Fibroblast of lung (primary cell): ENCODE measurements at places on chromosomes 7 and 10. TPM values are rescaled to one million over a fixed set of nuclear protein-coding genes. Genes with fewer than 3 reads are reported as not detected.

Gene SPAM1
- total RNA-seq, result not detected in 2 replicates

Gene TMEM254
- total RNA-seq, result 5.4 and 10.4 TPM in 2 replicates

Gene AGAP5
- 1.8 and 3.1 TPM in 2 replicates for total RNA-seq

Gene ZNF487
- 3.3 and 4.0 TPM in 2 replicates for total RNA-seq

Gene CDK1
- total RNA-seq, result 4.4 and 13.9 TPM in 2 replicates

Gene CRYGN
- total RNA-seq, result 0.26 and 0.50 TPM in 2 replicates

Gene SLC26A5
- not detected in 2 replicates for total RNA-seq

Gene EN2
- total RNA-seq, result under 0.01 TPM in 1 of 2 replicates, not detected in the other

Gene MOGAT3
- total RNA-seq, result not detected in 2 replicates

Gene PRTFDC1
- 18.5 and 26.9 TPM in 2 replicates for total RNA-seq

DNA sequence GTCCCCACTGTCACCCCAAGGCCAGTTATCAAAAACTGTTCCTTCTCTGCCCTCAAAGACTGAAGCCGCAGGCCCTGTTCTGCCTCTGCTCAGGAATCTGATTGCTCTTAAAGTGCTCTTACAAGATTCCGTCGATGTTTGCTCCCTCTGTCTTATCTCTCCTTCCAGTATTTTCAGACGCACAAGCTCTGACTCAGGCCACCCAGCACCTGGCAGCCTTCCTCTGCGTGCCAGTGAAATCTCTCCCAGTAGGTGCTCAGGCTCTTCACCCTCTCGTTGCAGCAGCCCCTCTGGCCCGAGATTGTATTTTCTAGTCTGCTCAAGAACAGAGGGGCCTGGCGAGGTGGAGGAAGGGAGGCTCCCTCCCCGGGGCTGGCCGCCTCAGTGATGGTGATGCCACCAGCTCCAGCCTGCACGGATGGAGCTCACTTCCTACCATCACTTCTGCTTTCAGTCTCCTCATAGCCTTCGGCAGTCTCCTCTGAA, 276.2 kb downstream of the USP6NL start:
- peaks cover 2% of the 10 kb centered on the region for H3K36me3 ChIP-seq
- no peaks in the 10 kb centered on the region for H3K4me1 ChIP-seq
- no peaks in the 10 kb centered on the region for H3K27me3 ChIP-seq
- no peak overlapping the region for H3K27ac ChIP-seq

GRCh38 chr7:120395526-120396019, 122.6 kb downstream of the KCND2 start:
- H3K36me3 ChIP-seq, result no peaks in the 10 kb centered on the region
- no peaks in the 10 kb centered on the region for H3K4me1 ChIP-seq

DNA sequence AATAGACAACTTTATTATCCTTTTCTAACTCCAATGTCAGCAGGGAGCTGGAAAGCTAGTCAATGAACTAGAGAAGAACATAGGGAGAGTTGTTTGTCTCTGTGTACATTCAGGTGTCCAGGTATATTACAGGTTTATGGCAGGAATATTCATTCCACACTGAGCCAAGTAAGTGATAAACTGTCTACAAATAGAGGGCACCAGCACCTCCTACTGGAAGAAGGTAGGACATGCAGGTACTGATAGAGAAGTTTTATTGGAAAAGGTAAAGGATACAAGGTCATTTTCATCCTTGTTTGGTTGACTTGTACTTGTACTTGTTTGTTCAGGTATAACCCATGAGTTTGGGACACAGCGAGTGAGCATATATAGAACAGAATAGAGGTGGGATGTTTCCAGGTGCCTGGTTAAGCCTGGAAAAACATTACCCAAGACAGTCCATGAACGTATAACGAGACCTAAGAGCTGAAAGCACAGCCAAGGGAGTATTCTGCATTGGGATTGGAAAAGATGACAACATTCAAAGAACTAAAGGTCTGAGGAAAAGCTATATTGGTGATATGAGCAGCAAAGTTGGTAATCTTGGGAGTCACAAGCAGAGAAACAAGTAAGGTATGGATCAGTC, 61.4 kb upstream of the PPP1R3C start:
- H3K4me3 ChIP-seq, result no peak overlapping the region
- H3K36me3 ChIP-seq, result no peaks in the 10 kb centered on the region
- peaks cover 3% of the 10 kb centered on the region for H3K4me1 ChIP-seq
- no peak overlapping the region for H3K27ac ChIP-seq
- DNase-seq, result peak; percentile 23
- H3K27me3 ChIP-seq, result no peaks in the 10 kb centered on the region

DNA sequence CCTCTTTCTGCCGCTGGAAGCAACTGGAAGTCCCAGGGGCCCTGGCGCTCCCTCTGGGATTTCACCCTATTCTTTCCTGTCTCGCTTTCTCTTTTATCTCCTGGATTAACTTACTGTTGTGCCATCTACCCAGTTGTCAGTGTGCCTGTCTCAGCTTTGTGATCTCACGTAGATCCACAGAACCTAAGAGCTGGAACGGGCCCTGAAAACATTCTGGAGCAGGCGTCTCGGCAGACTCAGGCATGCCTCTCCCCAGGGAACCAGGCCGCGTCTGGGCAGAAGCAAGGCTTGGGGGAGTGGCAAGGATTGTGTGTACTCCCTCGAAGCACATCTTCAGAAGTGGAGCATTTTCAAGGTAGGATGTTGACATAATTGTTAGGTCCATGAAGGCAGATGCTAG, 87.2 kb downstream of the KCNMA1 start:
- no peak for DNase-seq
- no peaks in the 10 kb centered on the region for H3K4me1 ChIP-seq
- H3K4me3 ChIP-seq, result no peak overlapping the region
- no peaks in the 10 kb centered on the region for H3K36me3 ChIP-seq
- no peak overlapping the region for H3K27ac ChIP-seq

DNA sequence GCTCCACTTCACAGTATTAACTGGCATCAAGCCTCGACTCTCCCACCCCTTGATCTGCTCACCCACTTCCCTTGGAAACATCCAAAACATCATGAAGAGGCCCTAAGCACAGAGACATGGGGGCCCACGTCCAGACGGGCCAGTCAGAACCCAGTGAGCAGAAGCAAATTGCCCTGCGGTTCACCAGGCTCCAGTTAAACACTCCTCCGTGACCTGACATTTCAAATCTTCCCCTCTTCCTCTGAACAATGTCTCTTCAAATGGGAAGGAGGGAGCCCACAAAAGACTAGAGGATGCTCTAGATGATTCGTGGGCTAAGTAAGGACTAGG, 44.8 kb downstream of the CLEC2L start:
- H3K27ac ChIP-seq, result no peak overlapping the region
- no peaks in the 10 kb centered on the region for H3K27me3 ChIP-seq
- DNase-seq, result no peak
- H3K36me3 ChIP-seq, result peaks cover 6% of the 10 kb centered on the region
- H3K4me1 ChIP-seq, result no peaks in the 10 kb centered on the region

GRCh38 chr7:110898516-110898915, 192.4 kb upstream of the LRRN3 start:
- H3K27ac ChIP-seq, result no peak overlapping the region
- no peak for DNase-seq
- no peak overlapping the region for H3K4me3 ChIP-seq
- no peaks in the 10 kb centered on the region for H3K27me3 ChIP-seq

DNA sequence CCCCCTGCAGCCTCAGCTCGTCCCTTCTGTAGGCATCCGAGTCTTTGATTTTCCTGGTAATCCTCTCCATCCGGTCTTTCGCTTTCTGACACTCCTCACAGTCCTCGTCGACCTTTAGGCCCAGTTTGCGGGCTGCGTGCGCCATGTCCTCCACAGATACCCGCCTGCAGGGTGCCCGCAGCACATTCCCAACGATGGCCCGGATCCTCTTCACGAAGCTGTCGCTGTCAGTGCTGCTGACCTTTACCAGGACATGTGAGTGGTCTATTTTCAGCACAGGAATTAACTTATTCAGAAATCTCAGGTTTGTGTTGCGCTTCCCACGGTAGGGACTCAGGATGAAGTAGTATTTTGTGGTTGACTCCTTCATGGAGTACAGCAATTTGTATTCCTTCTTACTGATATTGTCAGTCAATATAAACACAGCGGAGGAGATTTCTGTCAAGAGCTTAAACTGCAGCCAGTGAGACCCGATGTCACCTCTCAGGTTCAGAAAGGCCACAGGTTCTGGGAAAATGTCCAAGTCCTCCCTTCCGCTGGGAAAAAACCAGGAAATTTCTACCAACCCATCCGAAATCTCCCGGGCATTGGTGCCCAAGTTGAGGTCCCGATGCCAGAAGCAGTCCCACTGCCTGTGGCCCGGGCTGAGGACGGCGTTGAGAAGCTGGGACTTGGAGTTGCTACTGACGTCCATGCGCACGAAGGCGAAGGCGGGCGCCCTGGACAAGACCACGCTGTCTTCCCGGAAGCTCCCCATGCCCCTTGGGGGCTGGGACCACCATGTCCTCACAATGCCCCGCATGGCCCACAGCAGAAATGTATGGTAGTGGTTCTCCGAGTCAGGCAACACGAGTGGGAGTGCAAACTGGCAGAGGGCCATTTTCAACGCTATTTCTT, 8.9 kb upstream of the MRPS24 start:
- H3K36me3 ChIP-seq, result peaks cover 41% of the 10 kb centered on the region
- DNase-seq, result no peak
- no peak overlapping the region for H3K27ac ChIP-seq
- peaks cover 21% of the 10 kb centered on the region for H3K4me1 ChIP-seq
- H3K27me3 ChIP-seq, result no peaks in the 10 kb centered on the region

DNA sequence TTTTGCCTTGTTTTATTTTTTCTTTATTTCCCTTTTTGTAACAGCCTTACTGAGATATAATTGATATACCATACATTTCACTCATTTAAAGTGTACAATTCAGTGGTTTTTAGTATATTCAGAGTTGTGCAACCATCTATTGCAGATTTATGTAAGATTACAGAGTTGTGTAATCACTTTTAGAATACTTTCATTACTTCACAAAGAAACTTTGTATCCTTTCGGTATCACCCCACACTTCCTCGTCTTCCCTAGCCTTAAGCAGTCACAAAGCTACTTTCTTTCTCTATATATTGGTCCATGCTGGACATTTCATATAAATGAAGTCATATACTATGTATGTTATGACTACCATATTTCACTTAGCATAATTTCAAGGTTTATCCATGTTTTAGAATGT, 74.6 kb downstream of the ATRNL1 start:
- no peaks in the 10 kb centered on the region for H3K36me3 ChIP-seq
- no peaks in the 10 kb centered on the region for H3K4me1 ChIP-seq
- no peak for DNase-seq
- no peak overlapping the region for H3K27ac ChIP-seq
- H3K27me3 ChIP-seq, result no peaks in the 10 kb centered on the region

- no peak for DNase-seq
- H3K36me3 ChIP-seq, result no peaks in the 10 kb centered on the region
- no peak overlapping the region for H3K4me3 ChIP-seq
- no peaks in the 10 kb centered on the region for H3K4me1 ChIP-seq
- H3K27me3 ChIP-seq, result peaks cover 5% of the 10 kb centered on the region
Measured at GRCh38 chr10:5587151-5588079, 62.7 kb downstream of the CALML3 start.

DNA sequence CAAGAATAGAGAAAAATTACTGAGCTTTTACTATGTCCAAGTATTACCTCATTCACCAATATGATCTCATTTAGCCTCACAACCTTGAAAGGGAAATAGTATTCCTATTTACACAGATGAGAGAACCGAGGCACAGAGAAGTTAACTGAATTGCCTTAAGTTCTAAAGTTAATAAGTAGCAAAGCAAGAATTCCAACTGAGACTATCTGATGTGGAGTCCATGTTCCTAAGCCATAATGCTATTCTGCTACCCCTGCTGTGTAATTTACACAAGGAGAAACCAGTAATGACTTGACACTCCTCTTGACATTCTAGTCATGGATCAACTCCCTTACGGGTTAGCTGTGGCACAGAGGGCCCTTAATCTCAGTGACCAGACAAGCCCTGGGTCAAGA, 60.7 kb downstream of the ABCB4 start:
- peaks cover 6% of the 10 kb centered on the region for H3K4me1 ChIP-seq
- no peak for DNase-seq
- no peak overlapping the region for H3K4me3 ChIP-seq
- no peaks in the 10 kb centered on the region for H3K27me3 ChIP-seq
- no peaks in the 10 kb centered on the region for H3K36me3 ChIP-seq
- H3K27ac ChIP-seq, result no peak overlapping the region

- no peaks in the 10 kb centered on the region for H3K27me3 ChIP-seq
- H3K4me3 ChIP-seq, result no peak overlapping the region
- H3K27ac ChIP-seq, result no peak overlapping the region
Measured at GRCh38 chr10:126060261-126060931, 164.0 kb downstream of the FANK1 start.

DNA sequence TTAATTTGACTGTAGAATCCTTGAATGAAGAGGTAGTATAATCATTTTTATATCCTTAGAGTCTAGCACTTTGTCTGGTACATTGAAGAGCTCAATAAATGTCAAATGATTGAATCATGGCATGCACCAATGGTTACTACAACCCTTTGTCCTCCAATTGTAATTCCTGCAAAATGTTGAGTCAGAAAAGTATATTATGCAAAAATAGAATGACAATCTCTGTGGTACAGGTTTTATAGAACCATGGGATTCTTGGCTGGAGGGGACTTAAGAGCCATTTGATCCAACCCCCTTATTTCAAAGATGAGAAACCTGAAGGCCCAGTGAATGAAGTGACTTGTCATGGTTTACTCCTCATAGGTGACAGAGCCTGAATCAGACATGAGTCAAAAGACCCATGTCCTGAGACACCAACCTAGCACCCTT, 30.9 kb upstream of the SMKR1 start:
- H3K27me3 ChIP-seq, result no peaks in the 10 kb centered on the region
- no peak for DNase-seq
- H3K4me1 ChIP-seq, result no peaks in the 10 kb centered on the region
- no peak overlapping the region for H3K4me3 ChIP-seq
- H3K27ac ChIP-seq, result no peak overlapping the region

GRCh38 chr10:22489975-22490374, 144.7 kb downstream of the SPAG6 start:
- H3K27me3 ChIP-seq, result no peaks in the 10 kb centered on the region
- no peaks in the 10 kb centered on the region for H3K4me1 ChIP-seq
- H3K36me3 ChIP-seq, result no peaks in the 10 kb centered on the region
- H3K27ac ChIP-seq, result no peak overlapping the region
- DNase-seq, result no peak
- H3K4me3 ChIP-seq, result no peak overlapping the region

- H3K4me3 ChIP-seq, result peak overlapping the region; percentile 67
- peak; percentile 59 for DNase-seq
- peaks cover 2% of the 10 kb centered on the region for H3K4me1 ChIP-seq
- no peaks in the 10 kb centered on the region for H3K27me3 ChIP-seq
- H3K27ac ChIP-seq, result peak overlapping the region; percentile 89
Measured at GRCh38 chr10:70145666-70146488, 623 bp downstream of the TYSND1 start.

DNA sequence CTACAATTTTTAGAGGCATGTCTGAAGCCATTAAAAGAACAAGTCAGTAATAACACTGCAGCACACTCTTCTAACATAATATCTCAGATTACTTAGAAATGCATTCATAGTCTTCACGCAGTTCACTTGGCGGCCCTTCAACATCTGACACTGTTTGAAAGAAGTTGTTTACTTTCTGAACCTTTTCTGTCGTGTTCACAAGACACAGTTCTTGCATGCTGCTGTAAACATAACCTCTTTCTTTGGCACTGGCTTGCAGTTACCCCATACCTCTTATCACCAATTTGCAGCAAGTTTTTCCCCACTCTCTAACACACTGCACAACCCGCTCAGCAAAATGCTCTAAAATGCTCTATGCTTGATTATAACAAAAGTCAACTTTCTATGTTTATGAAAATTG, 12.0 kb downstream of the PIP4K2A start:
- no peaks in the 10 kb centered on the region for H3K4me1 ChIP-seq
- H3K36me3 ChIP-seq, result no peaks in the 10 kb centered on the region
- no peaks in the 10 kb centered on the region for H3K27me3 ChIP-seq
- H3K27ac ChIP-seq, result no peak overlapping the region
